ENCODE measurements at places on chromosomes 4 and X.

GRCh38 chr4:149166876-149167275 lies 648.8 kb downstream of the IQCM start:
- DNase-seq: no peak

DNA sequence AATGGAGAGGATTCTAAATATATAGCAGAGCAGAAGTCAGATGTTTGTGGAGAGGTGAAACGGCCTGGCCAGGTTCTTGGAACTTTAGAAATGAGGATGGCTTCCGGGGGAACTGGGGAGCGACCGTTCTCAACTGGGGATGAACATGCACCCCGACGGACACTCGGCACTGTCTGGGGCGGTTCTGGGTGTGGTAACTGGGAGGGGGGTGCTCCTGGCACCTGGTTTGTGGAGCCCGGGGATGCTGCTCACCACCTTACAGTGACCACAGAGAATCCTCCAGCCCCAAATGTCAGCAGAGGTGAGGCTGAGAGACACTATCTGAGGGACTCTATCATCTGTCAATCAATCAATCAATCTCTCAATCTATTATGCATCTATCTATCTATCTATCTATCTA lies 69.0 kb upstream of the PPP2R3B start:
- DNase-seq: no peak

GRCh38 chr4:22593933-22594332 lies 78.1 kb upstream of the ADGRA3 start:
- DNase-seq: no peak

DNA sequence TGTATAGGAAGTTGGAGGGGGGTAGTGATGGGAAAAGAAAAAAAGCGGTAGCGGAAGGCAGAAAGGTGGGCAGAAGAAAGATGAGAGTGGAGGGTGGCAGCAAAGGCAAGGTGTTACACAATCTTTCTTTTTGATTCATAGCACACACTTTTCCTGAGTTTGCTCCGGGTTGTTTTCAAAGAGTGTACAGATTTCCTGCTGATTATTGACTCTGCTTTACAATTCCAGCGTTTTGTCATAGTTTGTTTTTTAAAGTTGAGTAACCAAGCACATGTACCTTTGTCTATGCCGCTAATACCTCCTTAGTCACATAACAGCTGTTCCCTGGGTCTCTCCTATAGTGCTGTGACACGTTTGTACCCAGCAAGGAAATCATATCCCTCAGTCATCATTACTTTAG lies 50.3 kb downstream of the AGA start:
- no peak for DNase-seq

GRCh38 chr4:158818560-158819140 lies 49.8 kb downstream of the FNIP2 start:
- no peak for DNase-seq

DNA sequence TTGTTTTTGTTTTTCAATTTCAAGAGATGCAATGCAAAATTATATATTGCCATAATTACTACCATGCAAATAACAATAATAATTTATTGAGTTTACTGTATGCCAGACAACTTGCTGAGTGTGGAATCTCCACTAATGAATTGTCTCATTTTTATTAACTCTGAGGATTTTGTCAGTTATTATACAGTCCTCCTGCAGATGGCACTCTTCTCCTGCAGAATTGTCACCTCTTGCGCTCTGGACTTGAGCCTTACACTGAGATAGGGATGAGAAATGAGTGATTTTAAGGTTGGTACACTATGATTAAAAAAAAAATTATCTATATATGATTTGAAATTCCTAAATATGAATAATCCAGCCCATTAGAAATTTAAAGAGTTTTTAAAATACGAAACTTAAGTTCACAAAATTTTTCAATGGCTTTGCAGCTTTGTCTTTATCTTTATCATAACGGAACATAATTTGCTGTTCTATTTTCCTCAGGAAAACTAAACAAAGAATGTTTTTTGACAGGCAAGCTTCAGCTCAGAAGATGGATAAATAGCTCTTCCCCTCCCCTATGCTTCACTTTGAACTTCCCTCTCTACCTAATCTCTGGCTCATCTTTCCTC lies 12.7 kb upstream of the PAQR3 start:
- no peak for DNase-seq

GRCh38 chrX:14496674-14497073 lies 32.7 kb upstream of the GLRA2 start:
- no peak for DNase-seq

GRCh38 chr4:48116582-48116981 lies 17.5 kb downstream of the TXK start:
- DNase-seq: no peak

GRCh38 chr4:95472534-95472933 lies 76.2 kb downstream of the UNC5C start:
- DNase-seq: no peak

GRCh38 chrX:153783378-153784013 lies 2.7 kb downstream of the SRPK3 start:
- DNase-seq: no peak

DNA sequence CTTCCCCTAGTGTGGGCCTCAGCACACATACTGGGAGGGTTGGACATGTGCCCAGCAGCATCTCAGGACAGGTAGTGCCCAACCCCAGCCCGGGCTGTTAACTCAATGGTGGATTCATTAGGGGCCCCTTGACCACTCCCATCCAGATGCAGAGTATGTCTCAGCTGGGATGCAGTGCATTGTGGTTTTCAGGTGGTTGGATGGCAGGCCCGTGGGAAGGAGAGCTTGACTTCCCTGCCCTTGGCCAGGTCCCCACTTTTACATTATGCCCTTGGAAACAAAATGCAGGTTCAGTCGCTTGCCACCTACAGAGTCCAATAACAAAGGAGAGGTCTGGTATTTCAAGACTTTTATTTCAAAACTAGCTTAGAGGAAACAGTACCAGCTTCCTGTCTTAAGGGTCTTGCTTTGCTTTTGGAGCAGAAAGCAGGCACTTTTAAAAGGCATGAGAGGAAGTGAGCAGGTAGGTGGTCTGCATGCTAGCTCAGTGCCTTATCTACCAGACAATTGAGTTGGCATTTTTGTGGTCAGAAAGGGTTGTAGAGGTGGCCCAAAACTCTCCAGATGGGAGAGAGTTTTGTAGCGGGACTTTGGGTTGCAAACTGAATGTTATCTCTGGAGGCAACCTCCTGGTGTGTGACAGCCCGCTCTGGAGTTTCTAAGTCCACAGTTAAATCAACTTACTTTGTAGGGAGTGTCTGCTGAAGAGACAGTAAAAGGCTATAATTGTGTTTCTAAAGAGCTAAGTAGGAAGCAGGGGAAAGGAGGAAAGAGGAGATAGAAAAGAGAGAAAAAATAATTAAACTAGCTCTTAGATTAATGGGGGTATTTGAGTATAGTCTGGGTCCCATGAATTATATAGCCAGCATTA lies 171.0 kb downstream of the GALNTL6 start:
- DNase-seq: no peak

GRCh38 chr4:169756971-169757574 lies 671 bp downstream of the HPF1 start:
- no peak for DNase-seq

DNA sequence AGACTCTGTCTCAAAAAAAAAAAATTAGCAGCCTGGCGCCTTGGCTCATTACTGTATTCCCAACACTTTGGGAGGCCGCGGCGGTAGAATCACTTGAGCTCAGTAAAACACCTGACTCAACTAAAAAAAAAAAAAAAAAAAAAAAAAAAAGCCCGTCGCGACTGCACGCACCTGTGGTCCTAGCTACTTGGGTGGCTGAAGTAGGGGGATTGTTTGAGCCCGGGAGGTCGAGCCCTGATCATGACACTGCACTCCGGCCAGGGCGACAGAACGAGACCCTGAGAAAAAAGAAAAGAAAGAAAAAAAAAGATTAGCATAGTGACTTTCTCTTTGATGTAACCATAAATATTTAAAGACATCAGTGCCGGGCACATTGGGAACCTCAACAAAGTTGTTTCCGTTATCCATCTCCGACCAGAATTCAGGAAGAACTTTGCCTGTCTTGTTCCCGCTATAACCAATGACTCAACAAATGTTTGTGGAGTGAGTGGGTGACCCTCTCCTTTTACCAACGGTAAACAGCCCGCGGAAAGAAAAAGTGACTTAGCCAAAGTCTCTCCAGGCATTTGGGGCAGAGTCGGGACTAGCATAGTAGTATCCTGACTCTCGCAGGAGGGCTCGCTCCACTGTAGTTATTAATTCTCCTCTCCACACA lies 553 bp upstream of the MED28 start:
- DNase-seq: no peak

GRCh38 chr4:54658252-54659093 lies 716 bp downstream of the KIT start:
- DNase-seq: peak; percentile 1

- DNase-seq: no peak
Observed at GRCh38 chr4:151804086-151804630, 43.4 kb upstream of the GATB start.
